ENCODE measurements at places on chromosomes 1 and 21. TPM values are rescaled to one million over a fixed set of nuclear protein-coding genes. Genes with fewer than 3 reads are reported as not detected.

GRCh38 chr1:30727824-30728223, 4.4 kb upstream of the MATN1 start:
- H3K27me3 ChIP-seq = no peaks in the 10 kb centered on the region
- H3K27ac ChIP-seq = no peak overlapping the region
- H3K4me1 ChIP-seq = peaks cover 36% of the 10 kb centered on the region
- DNase-seq = no peak

DNA sequence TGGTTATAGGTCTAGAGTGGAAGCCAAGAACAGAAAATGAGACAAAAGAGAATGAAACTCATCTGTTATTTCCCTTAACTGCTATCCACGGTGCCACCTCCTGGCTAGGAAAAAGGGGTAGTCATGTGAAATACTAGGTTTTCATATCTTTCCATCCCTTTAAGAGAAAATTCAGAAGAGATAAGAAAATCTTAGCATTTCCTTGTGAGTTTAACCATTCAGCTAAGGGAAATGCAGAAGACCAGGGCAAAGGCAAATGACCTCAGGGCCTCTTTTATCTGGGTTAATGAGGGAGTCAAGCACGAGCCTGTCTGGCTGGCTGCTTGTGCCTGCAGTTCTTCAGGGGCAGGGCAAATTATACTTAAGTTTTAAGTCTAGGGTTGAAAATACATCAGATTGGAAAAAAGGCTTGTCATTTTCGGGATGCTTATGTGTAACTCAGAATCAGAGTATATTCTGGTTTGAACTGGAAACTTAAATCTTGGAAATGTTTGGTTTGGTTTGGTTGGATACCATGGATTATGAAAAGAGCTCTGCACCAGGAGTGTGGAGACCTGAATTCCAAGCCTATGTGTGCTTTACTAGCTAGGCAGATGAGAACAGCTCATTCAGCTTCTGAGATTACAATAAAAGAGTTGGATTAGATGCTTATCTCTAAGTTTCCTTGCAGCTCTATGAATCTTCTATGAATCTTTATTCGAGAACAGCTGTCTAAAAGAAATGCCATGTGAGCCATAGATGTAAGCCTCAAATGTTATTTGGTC, 19.9 kb downstream of the NIBAN1 start:
- no peak for DNase-seq
- H3K36me3 ChIP-seq = peaks cover 2% of the 10 kb centered on the region
- peaks cover 4% of the 10 kb centered on the region for H3K4me1 ChIP-seq
- H3K27me3 ChIP-seq = no peaks in the 10 kb centered on the region
- H3K4me3 ChIP-seq = no peak overlapping the region
- no peak overlapping the region for H3K27ac ChIP-seq

The RIPPLY3 gene
- 0.09 TPM for total RNA-seq

DNA sequence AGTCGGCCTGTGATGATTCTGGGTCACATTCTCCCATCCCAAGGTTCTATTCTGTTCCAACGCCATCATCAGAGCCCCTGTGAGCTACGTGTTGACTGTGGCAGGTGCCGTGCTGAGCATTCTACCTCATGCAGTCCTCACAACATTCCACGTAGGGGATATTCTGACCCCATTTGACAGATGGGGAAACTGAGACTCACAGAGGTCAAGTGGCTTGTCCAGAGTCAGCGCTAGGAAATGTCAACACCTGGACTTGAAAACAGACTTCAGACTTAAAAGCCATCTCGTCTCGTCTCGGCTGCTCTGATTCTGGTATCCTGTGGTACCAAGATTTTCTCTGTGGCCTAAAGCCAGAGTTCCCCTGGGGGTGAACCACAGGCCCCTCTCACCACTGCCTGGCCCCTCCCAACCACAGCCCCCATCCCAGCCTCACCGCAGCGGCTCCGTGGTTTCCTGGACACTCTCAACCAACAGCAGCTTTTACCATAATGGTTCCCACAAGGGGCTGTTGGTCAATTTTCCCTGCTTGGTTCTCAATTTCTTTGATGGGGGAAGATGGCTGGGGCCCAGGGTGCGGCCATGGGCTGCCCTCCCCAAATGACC, 39.6 kb downstream of the SDC3 start:
- no peak overlapping the region for H3K27ac ChIP-seq
- H3K4me3 ChIP-seq = no peak overlapping the region
- H3K36me3 ChIP-seq = peaks cover 33% of the 10 kb centered on the region
- H3K4me1 ChIP-seq = no peaks in the 10 kb centered on the region

DNA sequence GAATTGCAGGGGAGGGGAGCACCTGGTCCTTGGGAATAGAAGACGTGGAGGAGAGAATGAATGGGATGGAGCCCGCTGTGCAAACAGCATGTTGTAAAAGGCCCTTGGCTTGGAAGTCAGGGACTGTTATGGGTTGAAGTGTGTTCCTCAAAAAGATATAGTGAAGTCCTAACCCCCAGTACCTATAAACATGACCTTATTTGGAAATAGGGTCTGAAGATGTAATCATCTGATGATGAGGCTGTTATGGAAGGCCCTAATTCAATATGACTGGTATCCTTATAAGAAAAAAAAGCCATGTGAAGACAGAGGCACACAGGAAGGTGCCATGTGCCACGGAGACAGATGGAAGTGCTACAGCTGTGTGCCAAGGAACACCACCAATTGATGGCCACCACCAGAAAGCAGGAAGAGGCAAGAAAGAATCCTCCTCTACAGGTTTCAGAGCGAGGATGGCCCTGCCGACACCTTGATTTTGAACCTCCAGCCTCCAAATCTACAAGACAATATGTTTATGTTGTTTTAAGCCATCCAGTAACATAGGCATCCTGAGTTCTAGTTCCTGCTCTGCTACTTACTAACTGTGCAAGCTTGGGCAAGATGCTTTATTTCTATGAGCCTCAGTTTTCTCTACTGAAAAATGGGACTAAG, 51.2 kb downstream of the LRRN2 start:
- H3K36me3 ChIP-seq = no peaks in the 10 kb centered on the region
- DNase-seq = no peak
- H3K27me3 ChIP-seq = peaks cover 5% of the 10 kb centered on the region
- H3K4me1 ChIP-seq = peaks cover 21% of the 10 kb centered on the region
- no peak overlapping the region for H3K27ac ChIP-seq
- H3K4me3 ChIP-seq = no peak overlapping the region

The TFAP2E gene
- total RNA-seq = 0.40 TPM

DNA sequence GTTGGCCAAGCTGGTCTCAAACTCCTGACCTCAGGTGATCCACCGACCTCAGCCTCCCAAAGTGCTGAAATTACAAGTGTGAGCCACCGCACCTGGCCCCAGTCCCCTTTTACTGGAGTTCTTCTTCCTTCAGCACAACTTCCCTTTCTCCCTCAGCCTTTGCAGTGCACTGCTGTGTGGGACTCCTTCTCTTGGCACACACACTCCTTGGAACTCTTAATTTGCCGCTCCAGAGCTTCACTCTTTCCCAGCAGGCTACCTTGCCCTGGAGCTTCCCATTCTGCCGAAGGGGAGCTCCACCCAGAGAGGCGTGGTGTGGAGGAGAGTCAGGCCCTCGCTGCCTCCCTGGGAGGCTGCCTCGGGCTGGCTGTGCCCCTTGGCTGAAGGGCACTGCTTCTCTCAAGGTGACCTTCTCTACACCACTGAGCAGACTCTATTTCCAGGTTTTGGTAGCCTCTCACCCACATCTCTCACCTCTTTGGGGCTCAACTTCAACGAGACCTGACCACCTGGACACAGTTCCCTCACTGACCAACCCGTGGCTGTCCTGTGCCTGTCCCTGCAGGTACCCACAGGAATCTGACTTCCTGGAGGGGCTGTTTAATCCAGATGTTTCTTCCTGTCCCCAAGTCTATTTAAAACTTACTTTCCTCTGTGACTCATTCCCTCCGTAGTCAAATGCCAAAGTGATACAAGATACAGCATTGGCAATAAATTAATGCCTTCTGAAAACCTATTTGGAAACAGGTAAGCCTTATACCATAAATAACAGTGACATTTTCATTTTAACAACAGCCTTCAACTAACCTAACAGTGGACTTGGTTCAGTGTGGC, 227.3 kb upstream of the KIAA0040 start:
- peaks cover 2% of the 10 kb centered on the region for H3K27me3 ChIP-seq
- no peak overlapping the region for H3K4me3 ChIP-seq
- H3K36me3 ChIP-seq = no peaks in the 10 kb centered on the region
- H3K4me1 ChIP-seq = no peaks in the 10 kb centered on the region

GRCh38 chr1:235503403-235504121, 690 bp downstream of the B3GALNT2 start:
- H3K4me3 ChIP-seq = peak overlapping the region; percentile 67
- peak overlapping the region; percentile 94 for H3K27ac ChIP-seq
- H3K4me1 ChIP-seq = peaks cover 2% of the 10 kb centered on the region
- no peaks in the 10 kb centered on the region for H3K27me3 ChIP-seq

- H3K36me3 ChIP-seq = no peaks in the 10 kb centered on the region
- H3K4me1 ChIP-seq = peaks cover 20% of the 10 kb centered on the region
- peak; percentile 18 for DNase-seq
Observed at GRCh38 chr1:5827516-5827915, 164.7 kb downstream of the NPHP4 start.

DNA sequence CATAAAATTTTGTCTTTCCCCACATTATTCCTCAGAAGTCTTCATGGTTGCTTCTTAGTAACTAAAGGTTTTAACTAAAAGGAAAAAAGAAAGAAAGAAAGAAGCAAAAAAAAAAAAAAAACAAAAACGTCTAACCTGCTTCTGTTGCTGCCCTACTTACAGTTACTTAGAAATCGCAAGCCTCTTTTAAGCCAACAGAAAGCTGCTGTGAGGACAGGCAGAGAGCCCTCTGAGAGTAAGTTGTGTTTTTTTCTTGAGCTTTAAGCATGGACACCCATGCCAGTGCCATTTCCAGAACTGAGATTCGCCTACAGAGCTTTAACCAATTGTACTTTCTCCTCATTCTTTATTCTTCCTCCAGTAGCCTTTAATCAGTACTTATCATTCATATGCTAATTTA, 25.6 kb upstream of the RGS1 start:
- no peak overlapping the region for H3K27ac ChIP-seq
- no peaks in the 10 kb centered on the region for H3K36me3 ChIP-seq
- H3K4me1 ChIP-seq = no peaks in the 10 kb centered on the region
- no peak overlapping the region for H3K4me3 ChIP-seq
- no peak for DNase-seq

- no peak overlapping the region for H3K27ac ChIP-seq
- H3K4me3 ChIP-seq = no peak overlapping the region
- H3K27me3 ChIP-seq = no peaks in the 10 kb centered on the region
- DNase-seq = no peak
- peaks cover 26% of the 10 kb centered on the region for H3K36me3 ChIP-seq
Observed at GRCh38 chr1:9852410-9853248, 28.9 kb upstream of the CLSTN1 start.

The LRRN2 gene
- total RNA-seq = 2.7 TPM

DNA sequence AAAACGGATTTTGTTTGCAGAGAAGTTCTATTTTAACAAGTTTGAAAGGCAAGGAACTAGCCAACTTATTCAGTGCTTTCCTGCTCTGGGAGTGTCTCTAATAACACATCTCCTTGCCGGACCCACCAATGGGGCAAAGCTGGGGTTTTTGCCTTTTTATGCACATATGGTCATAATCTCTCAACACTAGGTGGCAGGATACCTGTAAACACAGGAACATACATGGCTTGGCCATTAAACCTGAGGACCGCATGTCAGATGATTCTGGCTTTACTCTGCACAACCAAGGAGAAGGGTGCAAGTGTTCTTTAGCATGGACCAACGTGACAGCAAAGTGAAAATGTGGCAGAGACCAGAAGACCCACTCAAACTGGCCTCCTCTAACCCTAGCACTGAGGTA, 4.9 kb downstream of the TMEM9 start:
- H3K4me1 ChIP-seq = peaks cover 5% of the 10 kb centered on the region
- H3K36me3 ChIP-seq = peaks cover 74% of the 10 kb centered on the region
- DNase-seq = no peak
- H3K4me3 ChIP-seq = no peak overlapping the region
- no peaks in the 10 kb centered on the region for H3K27me3 ChIP-seq

The VWA5B1 gene
- total RNA-seq = 0.04 TPM

GRCh38 chr1:169044971-169045370, 61.5 kb upstream of the ATP1B1 start:
- H3K27ac ChIP-seq = no peak overlapping the region
- no peaks in the 10 kb centered on the region for H3K27me3 ChIP-seq
- no peaks in the 10 kb centered on the region for H3K36me3 ChIP-seq
- H3K4me3 ChIP-seq = no peak overlapping the region
- H3K4me1 ChIP-seq = peaks cover 2% of the 10 kb centered on the region

GRCh38 chr1:54934869-54935268, 45.6 kb upstream of the TMEM61 start:
- H3K4me3 ChIP-seq = no peak overlapping the region
- peak; percentile 71 for DNase-seq
- H3K27ac ChIP-seq = no peak overlapping the region
- peaks cover 2% of the 10 kb centered on the region for H3K27me3 ChIP-seq
- H3K36me3 ChIP-seq = no peaks in the 10 kb centered on the region
- H3K4me1 ChIP-seq = peaks cover 3% of the 10 kb centered on the region

The TPTE gene
- total RNA-seq = not detected

DNA sequence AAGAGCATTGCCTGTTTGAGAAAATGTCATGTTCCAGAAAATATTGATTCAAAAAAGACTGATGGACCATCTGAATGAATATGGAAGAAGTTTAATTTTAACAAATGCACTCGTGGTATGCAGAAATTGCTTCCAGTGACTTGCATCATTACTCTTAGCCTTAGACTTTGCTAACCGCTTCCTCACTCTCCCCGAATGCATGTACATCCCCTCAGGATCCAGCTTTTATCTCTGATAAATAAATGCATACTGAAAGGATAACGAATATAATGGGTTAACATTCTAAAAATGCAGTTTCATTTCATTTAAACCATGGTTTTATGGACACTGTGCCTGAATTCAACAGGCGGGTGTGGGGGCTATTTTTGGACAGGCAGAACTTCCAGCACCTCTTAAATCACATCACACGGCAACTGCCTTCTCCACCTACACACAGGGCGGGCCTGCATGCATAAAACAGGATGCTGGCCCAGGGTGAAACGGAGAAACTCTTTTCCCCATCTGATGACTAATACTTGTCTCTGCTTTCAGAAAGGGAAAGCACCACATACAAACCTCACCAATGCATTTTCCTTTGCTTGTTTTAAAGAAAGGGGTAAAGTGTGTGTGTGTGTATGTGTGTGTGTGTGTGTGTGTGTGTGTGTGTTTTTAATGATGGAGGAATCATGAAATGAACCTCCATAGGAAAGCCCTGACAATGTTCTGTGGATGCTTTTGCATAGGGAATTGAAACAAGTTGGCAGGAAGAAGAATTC, 48.7 kb downstream of the SPAG17 start:
- H3K4me1 ChIP-seq = peaks cover 18% of the 10 kb centered on the region
- H3K4me3 ChIP-seq = no peak overlapping the region
- peak overlapping the region; percentile 77 for H3K27ac ChIP-seq
- no peaks in the 10 kb centered on the region for H3K27me3 ChIP-seq
- DNase-seq = peak; percentile 93

- H3K36me3 ChIP-seq = peaks cover 19% of the 10 kb centered on the region
- H3K27me3 ChIP-seq = no peaks in the 10 kb centered on the region
- H3K4me3 ChIP-seq = no peak overlapping the region
- no peak overlapping the region for H3K27ac ChIP-seq
- H3K4me1 ChIP-seq = no peaks in the 10 kb centered on the region
Observed at GRCh38 chr1:207789792-207790787, 38.2 kb downstream of the CD46 start.

The PTPN14 gene
- total RNA-seq = 14.6 TPM

The SCMH1 gene
- 26.9 TPM for total RNA-seq

- H3K27me3 ChIP-seq = no peaks in the 10 kb centered on the region
- no peaks in the 10 kb centered on the region for H3K36me3 ChIP-seq
- H3K27ac ChIP-seq = no peak overlapping the region
- no peaks in the 10 kb centered on the region for H3K4me1 ChIP-seq
- no peak overlapping the region for H3K4me3 ChIP-seq
Observed at GRCh38 chr1:169620565-169620964, 9.4 kb downstream of the SELP start.

- no peak for DNase-seq
- H3K4me3 ChIP-seq = no peak overlapping the region
- H3K27me3 ChIP-seq = no peaks in the 10 kb centered on the region
- peak overlapping the region; percentile 15 for H3K27ac ChIP-seq
Observed at GRCh38 chr1:60427701-60428100, 354.1 kb upstream of the C1orf87 start.
